Stimulated activated CD4-positive, alpha-beta T cell treated with anti-CD3 and anti-CD28 coated beads, Interleukin-4, amount 100 ng/mL, for 1 hour (primary cell): ENCODE measurements at places on chromosomes 3 and 15.

DNA sequence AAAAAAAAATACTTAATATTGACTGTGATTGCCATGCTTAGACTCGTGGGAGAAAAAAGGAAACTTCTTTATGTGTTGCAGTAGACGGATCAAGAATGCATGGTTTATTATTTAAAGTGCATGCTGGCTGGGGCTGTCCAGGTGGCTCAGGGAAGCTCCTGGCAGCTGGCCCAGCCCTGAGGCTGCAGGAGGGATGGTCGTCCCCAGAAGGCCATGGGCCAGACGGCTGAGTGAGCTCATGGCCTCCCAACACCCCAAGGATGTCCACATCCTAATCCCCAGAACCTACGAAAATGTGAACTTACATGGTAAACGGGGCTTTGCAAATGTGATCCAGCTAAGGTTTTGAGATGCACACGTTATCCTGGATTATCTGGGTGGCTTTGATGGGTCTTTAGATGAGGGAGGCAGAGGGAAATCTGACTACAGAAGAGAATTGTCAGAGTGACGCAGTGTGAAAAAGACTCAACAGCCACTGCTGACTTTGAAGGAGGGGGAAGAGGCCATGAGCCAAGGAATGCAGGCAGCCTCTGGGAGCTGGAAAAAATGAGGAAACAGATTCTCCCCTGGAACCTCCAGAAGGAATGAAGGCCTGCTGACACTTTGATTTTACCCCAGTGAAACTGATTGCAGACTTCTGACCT lies 29.8 kb downstream of the ADAMTS17 start:
- no peak for DNase-seq

GRCh38 chr3:140399871-140400270 lies 278.0 kb upstream of the TRIM42 start:
- no peak for DNase-seq

DNA sequence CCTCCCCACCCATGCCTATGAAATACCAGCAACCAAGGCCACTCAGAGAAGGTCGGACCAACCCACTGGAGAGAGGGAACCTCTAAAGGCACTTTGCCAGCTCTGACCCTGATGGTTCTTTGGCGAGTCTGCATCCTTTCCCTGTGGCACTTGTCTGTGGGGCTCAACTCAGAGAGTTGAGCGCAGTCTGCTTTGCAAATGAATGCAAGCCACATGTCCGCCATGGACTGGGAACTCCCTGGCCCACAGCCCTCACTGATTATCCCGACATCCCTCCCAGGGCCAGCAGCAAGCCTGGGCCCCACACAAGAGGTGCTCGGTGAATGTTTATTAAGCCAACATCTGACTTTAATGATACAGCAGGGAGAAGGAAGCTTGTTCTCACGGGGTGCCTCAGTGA lies 55.5 kb upstream of the HES1 start:
- DNase-seq = no peak

DNA sequence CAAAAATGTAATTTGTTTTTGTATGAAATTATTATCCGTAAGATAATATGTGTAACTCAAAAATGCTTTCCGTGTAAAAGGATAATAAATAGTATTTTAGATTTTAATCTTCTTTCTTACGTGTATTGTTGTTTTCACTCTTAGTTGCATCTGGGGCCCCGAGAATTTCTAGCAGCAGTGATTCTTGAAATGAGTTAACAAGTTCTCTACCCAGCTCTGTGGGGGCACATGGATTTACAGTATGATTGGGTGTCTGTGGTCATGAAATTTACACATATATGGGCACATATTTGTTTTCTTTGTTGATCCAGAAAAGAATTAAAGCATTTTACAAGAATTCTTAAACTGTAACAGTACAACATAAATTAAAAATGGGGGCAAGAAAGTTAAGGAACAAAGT lies 145.9 kb upstream of the LRRFIP2 start:
- DNase-seq = no peak

DNA sequence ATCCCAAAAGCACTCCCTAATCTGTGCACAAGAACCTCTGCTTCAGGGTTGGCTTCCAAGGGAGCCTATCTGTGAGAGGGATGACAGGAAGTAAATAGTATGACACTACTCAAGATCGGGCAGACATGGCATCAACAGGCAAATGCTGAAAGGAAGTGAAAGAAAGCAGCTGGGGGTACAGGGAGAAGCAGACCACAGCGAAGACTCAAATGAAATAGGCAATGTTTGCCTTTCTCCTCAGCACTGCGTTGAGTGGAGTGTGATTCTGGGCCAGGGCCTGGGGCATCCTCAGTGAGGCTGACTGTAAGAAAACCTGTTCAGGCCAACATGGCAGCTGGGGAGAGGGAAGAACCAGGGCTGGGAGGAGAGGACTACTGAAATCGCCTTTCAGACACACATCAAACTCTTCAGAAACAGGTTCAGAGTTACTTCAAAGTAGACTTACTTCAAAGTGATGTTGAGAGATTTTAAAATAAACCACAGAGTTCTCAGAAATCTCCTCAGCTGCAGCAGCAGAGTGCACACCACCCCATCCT lies 96.6 kb downstream of the SLC9A9 start:
- peak; percentile 4 for DNase-seq

DNA sequence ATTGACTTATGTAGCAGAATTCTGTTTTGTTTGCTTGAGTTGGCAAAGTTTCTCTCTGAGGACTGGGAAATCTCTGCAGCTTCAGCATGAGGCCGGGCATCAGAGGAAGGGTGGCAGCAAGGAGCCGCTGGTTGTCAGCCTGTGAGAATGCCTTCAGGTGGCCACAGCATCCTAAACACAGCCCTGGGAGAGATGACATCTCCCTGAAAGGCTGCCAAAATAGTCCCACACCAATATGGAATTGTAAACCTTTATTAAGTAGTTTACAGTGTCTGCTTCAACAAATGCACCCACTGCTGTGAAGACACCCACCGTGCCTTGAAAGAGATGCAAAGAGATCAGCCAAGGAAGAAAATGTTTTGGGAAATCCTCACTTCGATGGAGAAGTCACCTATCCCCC lies 609.7 kb upstream of the ARRDC4 start:
- no peak for DNase-seq

- DNase-seq = no peak
Measured at GRCh38 chr3:29760226-29760685, 479.4 kb downstream of the RBMS3 start.

DNA sequence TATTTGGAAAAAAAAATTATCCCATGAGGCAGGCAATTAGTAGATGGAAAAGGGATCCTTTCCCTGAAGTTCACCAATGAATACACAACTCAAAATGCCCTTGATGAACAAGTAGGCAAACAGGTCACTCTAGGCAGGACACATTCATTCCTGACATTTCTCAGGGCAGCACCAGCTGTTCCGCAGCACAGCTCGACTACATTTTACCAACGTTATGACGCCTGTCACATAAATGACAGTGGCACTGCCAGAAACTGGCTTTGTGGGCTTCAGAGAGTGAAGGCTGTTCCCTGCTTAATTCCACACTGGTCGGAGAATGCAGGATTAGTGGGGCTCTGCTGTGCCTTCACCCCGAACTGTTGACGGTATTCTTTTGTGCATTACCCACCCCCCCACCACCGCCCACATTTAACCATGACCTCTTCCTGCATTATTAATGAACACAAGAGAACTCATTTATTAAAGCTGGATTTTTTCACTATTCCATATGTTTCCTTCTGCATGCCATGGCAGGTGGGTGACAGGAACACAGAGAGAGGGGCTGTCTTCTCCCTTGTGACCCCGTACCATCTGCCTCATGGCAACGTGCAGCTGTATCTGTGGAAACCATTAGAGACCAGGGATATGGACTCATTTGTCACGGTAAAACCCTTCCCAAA lies 197.6 kb downstream of the PDZRN3 start:
- no peak for DNase-seq

GRCh38 chr3:3847994-3848922 lies 49.0 kb downstream of the LRRN1 start:
- no peak for DNase-seq

DNA sequence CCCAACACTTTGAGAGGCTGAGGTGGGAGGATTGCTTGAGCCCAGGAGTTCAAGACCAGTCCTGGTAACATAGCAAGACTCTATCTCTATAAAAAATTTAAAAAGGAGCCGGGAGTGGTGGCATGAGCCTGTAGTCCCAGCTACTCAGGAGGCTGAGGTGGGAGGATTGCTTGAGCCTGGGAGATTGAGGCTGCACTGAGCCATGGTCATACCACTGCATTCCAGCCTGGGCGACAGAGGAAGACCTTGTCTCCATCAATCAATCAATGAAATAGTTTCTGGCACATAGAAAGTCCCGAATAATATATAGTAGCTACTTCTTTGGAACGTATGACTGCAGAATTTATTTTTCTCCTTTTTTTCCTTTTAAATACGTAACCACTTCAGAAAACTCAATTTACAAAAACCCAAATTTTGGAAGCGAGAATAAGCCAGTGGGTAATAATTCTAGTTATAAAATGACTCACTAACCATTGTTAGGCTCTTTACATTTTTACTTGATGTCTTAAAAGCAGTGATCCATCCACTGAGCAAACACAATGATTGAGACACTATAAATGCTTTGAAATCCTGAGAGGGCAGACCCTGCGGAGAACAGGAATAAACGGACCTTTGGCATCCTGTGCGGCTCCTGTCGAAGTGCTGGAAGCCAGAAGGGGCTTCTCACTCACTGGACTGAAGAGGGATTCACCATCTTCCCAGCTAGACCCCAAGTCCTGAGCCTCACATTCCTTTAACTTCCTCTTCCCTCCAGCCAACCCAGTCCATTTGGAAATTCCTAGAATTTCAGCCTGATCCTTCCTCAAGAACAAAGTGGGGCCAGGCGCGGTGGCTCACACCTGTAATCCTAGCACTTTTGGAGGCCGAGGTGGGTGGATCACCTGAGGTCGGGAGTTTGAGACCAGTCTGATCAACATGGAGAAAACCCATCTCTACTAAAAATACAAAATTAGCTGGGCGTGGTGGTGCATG lies 68.4 kb upstream of the MFGE8 start:
- no peak for DNase-seq

DNA sequence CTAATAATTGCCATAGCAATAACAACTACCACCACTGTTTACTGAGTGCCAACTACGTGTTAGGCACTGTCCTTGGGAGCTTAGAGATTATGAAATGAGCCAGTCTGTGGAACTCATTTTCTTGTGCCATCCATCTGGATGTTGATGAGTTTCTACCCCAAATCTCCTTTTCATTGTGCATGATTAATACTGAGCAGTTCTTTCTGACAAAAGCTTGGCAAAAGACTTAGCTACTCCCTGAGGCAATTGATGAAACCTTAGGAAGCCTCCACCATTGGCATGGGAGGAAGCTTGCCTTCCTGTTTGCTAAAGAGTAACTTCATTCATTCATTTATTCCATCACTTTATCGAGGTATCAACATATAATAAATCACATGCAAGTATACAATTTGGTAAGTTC lies 39.8 kb downstream of the PRICKLE2 start:
- no peak for DNase-seq

DNA sequence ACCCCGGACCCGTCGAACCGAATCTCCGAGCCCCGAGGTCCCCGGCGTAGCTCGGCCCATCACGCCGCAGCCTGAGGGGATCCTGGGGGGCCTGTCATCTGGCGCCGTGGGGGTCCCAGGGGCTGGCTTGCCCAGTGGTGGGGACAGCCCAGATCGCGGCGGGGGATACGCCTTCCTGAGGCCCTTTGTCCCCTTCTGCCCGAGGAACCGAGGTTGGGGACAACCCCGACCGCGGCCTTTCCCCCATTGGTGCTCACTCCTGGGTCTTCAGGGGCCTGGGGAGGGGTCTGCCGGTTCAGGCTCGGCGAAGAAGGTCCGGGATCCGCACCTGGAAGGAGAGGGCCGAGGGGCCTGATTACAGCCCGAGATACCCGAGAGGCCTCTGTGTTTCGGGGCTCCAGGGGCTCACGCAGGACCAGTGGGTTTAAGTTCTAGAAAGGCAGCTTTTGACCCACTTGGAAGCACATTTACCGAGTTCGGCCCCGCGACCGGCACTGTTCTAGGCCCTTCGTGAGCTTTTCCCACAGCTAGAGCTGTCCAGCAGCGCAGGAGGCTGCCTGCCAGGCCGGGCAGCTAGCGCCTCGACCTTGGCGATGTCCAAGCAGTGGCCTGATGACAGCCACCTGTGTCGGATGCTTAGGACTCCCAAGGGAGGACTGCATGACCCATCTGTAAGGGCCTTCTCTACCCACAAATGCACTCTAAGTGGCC lies 504 bp downstream of the ABHD2 start:
- peak; percentile 5 for DNase-seq

DNA sequence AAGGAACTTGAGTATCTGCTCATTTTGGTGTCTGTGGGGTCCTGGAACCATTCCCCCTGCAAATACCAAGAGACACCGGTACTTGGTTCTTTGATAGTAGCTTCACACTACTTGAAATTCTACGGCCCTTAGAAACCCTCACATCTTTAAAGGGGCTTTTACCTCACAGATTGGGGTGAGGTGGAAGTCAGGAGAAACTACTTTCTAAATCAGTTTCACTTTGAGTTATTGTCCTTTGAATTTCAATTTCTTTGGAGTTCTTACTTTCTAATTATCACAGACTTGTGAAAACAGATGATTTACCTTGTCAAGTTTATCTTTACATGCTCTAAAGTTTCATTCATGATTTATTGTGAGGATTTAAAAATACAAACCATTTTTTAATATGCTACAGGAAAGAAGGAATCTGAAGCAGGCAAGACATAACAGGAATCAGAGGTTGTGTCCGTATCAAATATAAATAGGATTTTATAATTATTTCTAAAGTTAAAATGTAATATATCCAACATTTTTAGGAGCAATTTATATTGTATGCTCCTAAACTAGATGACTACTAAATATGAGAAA lies 98.9 kb downstream of the NEDD4 start:
- DNase-seq = no peak

- no peak for DNase-seq
Measured at GRCh38 chr3:73475175-73475574, 149.6 kb downstream of the PDZRN3 start.

DNA sequence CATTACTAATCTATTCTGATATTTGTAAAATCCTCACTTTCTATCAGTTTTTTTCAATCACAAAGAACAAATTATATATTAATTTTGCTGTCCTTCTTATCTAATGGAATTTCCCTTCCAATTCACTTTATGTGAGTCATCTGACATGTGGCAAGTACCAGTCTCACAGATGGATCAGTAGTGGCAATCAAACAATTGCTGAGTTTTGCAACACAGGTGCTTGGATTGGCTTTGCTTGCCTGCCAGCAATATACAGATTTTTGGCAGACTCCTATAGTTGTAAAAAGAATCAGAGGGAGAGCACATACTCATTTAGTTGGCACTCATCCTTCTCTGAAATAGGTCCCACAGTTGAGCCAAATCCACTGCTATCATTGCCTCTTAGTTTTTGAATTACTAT lies 83.7 kb downstream of the BCHE start:
- DNase-seq = no peak

DNA sequence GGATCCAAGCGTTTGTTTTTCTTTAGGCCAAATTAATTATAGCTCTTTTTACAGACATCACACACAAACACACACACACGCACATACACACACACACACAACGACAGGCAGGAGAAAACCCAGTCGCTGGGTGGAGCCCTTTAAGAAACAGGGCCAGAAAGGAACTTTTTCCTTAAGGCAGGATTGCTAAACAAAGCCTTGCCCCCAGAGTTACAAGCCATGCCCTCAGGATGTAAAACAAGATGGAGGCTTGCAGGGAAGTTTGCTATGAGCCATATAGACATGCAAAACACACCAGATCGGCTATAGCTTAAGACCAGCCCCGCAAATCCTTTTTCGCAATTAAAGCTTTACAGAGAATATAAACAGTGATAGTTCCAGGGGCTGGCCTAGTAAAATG lies 16.3 kb upstream of the IQCF2 start:
- no peak for DNase-seq
